Activated T-helper 1 cell treated with Interleukin-2 at 50 U/mL for 16 hours (primary cell): ENCODE measurements at places on chromosomes 6 and 20.

GRCh38 chr6:75279418-75279817, 5.2 kb downstream of the TMEM30A start:
- no peak for DNase-seq

DNA sequence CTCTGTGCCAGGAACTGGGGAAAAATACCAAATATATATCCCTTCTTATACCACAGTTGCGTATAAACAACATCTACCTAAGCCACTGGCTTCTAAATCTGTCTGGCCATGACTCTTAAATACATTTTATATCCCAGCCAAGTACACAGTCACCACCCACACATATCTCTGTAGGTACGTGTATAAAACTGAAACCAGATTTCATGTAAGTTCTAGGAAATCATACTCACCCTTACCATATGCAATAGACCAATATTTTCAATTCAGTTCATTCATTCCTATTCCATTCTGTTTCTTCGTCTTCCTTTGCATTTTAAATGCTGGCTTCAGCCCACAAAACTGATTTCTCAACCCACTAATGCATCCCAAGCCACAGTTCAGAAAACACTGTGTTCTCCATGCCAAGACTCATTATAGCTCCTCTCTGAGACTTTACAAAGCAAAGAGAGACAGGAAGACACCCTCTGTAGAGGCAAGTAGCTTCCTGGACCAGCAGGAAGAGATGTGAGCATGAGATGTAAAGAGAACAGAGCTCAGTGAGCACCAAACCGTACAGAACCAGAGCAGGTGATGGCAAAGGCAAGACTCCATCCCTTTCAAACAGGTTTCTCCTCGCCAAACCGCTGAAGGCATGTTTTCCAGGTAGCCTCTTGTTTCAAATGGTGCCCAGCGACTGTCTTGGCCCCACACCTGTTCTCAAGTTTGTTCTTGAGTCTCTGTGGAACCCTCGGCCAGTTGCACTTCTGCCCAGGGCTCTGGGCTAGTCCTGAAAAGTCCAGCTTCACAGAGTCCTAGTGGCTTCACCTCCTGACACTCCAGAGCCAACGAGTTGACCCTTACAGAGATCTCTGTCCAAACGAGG, 18.7 kb downstream of the FAM50B start:
- DNase-seq: no peak

GRCh38 chr6:71349395-71349794, 60.8 kb downstream of the OGFRL1 start:
- no peak for DNase-seq

- DNase-seq: no peak
These were observed 3.5 kb downstream of the UQCC1 start for GRCh38 chr20:35408270-35408669.

DNA sequence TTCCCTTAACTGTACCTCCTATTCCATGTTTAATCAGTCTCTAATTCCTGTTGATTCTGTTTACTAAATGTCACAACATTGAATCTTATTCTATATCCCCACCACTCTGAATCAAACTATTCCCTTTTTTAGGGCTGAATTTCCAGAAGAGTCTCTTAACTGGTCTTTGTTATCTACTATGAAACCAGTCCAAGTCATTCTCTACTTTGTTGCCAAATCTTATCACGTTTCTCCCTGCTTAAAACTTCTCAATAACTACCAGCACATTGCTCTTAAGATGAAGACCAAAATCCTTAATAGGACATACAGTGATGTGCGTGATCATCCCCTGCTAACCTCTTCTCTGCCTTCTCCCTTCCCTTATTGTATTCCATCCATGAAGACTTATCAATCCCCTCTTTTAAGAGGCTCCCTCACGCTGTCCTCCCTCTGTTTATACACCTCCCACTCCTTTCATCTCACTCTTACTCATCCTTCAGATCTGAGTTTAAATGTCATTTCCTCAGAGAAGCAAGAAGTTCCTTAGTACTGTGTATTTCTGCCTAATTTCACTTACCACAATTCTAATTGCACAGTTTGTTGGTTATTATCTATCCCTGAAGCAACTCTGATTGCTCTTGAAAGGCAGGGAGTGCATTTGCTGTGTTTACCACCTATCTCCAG, 143.0 kb upstream of the AHI1 start:
- DNase-seq: no peak

DNA sequence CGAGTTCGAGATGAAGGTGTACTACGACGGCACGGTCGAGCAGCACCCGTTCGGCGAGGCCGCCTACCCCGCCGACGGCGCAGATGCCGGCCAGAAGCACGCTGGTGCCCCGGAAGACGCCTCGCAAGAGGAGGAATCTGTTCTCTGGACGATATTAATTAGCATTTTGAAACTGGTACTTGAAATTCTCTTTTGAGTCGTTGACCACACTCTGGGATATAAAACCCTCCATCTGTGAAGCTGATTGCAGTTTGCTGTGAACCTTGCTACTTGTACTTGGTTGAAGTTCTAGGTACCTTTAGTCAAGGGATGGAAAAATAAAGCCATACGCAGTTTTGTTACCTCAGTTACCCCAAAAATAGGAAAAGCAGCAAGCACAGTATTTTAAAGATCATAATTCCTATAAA, 917 bp downstream of the C6orf120 start:
- peak; percentile 17 for DNase-seq

- no peak for DNase-seq
These were observed 137.0 kb downstream of the MTHFD1L start for GRCh38 chr6:151002491-151002935.

GRCh38 chr6:13979284-13980171, 54.8 kb downstream of the RNF182 start:
- DNase-seq: no peak

GRCh38 chr6:169266261-169266660, 12.6 kb upstream of the THBS2 start:
- DNase-seq: no peak

GRCh38 chr6:120077489-120077888, 727.9 kb upstream of the MAN1A1 start:
- no peak for DNase-seq

DNA sequence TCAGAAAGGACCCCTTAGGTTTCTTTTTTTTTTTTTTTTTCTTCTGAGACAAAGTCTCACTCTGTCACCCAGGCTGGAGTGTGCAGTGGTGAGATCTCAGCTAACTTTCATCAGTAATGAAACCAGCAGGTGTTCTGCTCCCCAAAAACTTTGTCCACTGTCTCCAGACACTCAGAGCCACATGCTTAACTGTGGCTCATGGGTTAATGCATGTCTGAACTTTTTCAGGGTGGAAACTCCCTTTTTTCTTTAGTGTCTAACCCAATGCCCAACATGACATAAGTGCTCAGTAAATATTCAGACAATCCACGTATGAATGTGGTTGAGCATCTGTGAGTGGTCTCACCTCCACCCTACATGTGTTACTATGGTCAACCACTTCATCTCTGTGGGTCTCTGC, 45.4 kb downstream of the MYB start:
- DNase-seq: no peak

- DNase-seq: no peak
These were observed 134.8 kb downstream of the PXDC1 start for GRCh38 chr6:3616565-3617176.

DNA sequence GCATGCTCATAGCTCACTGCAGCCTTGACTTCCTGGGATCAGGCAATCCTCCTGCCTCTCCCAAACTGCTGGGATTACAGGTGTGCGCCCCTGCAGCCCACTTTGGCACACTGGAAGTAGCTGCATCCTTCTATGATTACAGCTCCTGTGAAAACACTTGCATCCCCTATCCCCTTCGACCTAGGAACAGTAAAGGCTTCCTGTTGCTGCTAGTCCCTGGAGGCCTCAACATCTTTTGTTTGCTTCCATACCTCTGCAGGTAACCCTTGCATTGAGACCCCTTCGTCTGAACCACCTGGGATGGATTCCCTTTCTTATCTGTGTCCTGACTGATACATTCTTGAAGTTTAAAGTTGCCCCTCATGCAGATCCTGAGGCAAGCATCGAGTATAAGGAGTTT, 152.4 kb downstream of the PAK5 start:
- no peak for DNase-seq

GRCh38 chr6:137492289-137493217, 1.6 kb downstream of the OLIG3 start:
- DNase-seq: no peak

GRCh38 chr20:37575884-37576283, 48.2 kb upstream of the BLCAP start:
- no peak for DNase-seq

- no peak for DNase-seq
These were observed 94.8 kb downstream of the MBOAT1 start for GRCh38 chr6:20117474-20117873.

DNA sequence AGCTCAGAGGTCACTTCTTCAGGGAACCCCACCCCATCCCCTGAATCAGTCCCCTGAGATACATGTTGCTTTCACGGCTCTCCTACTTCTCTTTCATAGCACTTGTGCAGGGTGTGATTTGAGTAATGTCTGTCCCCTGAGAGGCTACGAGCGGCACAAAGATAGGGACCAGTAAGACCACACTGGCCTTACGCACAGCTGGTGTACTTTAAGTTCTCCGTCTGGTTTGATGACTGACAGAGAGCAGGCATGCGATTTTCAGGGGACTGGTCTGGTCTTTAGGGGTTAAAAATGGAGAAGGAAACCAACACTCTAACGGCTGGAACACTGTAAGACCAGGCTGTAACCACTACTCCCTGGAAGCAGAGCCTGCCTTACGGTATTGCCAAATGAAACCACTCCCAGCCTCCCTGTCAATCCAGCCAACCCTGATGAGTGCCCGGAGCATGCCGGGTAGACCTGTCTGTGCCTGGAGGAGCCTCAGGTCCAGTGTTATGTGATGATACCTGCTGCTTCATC, 47.1 kb downstream of the ELMO2 start:
- DNase-seq: no peak

GRCh38 chr6:11974089-11974488, 38.0 kb upstream of the HIVEP1 start:
- no peak for DNase-seq

DNA sequence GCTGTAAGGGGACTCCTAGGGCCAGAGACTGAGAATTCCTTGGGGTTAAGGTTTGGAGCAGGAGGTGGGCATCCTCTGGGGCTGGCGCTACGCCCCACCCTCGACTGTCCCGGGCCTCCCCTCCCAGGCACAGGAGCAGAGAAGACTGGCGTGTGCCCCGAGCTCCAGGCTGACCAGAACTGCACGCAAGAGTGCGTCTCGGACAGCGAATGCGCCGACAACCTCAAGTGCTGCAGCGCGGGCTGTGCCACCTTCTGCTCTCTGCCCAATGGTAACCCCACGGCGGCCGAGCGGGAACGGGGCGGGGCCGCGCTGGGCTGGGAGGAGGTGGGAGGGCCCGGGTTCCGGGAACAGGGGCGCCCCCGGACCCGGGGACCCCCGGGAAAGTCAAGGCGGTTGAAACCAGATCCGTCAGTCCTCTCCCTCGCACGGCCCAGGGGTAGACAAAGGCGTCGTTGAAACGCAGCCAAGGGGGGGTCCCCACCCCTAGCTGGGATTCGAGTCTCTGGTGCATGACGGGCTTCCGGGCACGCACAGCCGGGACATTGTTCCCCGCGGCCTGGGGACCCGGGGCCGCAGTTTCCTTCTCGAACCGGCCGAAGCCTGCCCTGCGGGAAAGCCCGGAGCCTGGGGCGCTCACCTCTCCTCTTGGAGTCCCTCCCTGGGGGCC, 844 bp downstream of the WFDC2 start:
- no peak for DNase-seq

- no peak for DNase-seq
These were observed 75.5 kb downstream of the ANKS1A start for GRCh38 chr6:34964564-34964963.

GRCh38 chr6:44278315-44278714, 8.1 kb downstream of the TMEM151B start:
- DNase-seq: no peak

DNA sequence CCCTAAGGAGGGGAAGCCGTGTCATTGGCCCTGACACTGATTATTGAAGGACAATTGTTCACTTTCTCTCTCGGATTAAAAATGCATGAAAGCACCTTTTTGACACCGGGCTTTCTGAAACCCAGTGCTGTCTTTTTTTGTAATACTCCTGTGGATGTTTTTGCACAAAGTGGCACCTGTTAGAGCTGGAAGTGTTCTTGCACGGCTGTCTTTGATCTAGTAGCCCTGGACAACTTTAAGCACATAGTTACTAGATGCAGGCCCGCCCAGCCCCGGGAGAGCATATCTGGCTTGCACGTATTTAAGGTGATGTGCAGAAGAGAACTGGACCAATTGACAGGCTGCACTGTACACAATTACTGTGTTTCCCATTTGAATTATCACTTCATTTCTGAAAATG, 72.6 kb downstream of the ARID1B start:
- no peak for DNase-seq

- no peak for DNase-seq
These were observed 13.5 kb downstream of the ARG1 start for GRCh38 chr6:131586543-131586942.
